ENCODE measurements at places on chromosomes 7 and 10.

DNA sequence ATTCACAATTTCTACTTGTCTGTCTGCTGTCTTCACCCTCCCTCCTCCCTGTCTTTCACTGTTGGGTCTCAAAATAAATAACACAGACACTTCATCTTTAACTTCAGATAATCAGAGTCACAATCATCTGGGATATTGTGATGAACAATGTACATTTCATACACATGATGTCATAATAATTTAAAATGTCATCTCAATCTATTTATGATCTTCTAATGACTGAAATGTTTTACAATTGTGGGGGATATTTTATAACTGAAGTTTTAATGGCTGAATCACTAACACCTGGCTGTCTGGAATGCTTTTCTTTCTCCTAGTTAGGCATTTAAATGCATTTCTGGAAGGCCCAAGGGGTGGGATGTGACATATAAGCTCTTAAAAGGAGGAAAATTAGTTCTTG is 859.8 kb downstream of the LRMDA start:
- no peak for DNase-seq

DNA sequence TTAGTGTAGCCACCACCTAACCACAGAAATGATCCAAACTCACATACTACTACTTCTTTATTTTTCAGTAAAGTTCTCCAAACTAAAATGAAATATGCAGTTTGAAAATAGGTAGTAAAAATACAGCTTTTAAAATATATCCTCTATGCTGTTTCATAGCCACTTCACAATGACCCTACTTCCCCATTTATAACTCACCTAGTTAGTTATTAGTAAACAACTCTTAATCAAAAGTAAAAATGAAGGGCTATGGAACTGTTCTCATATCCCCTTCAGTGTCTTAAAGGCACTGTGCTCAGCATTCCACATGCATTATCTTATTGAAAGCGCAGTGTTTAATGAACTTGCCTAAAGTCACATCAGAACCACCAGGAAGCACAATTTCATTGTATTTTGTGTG is 43.5 kb downstream of the KMT2C start:
- no peak for DNase-seq

GRCh38 chr10:120981601-120982391 is 130.6 kb downstream of the WDR11 start:
- no peak for DNase-seq

DNA sequence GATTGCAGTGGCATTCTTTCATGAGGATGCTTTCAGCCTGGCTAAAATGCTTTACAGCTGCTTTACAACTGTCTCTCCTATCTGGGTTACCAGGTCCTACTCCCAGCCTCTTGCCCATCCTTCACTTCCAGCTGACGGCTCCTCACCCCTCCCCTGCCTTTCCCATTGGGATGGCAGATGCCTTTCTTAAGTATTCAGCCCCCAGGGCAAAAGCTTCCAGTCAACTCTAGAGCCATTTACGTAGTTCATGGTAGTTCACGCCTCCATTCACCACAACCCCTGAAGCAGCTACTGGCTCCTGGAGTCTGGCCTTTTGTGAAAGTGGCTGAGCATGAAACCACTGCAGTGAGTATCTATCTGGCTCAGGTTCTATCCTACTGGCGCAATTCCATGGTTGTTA is 17.2 kb upstream of the BMPER start:
- no peak for DNase-seq

DNA sequence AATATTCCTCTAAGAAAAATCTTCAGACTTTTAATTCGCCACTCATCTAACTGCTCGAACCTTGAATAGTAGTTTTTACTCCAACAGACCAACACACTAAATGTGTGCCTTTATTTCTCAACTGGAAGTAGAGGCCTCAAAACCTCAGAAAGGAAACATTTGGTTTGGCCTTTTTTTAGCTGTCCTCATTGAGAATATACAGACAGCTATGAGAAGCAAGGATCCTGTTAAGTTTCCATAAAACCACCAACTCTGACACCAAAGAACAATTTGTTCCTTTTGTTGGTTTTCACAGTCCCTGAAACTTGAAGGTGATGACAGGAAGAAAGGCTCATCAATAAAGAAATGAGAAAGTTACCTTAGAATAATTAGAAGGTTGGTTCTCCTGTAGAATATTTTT is 199.2 kb upstream of the MEOX2 start:
- DNase-seq = no peak

DNA sequence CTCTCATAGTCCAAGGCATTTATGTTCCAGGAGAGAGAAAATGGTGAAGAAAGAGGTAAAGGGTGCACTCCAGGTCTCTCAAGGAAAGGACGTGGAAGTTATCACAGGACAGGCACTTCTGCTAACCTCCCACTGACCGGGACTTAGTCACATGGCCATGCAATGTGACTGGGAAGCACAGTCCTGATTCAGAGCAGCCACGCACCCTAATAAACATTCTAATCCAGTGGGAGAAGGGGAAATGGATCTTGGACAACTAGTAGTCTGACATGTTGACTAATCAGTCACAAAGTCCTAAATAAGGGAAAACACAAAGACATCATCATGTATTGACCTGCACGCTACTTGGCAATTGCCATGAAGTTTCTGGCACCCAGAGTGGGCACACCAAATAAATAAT is 417.5 kb upstream of the ZMIZ1 start:
- no peak for DNase-seq

GRCh38 chr10:11586170-11586569 is 25.3 kb downstream of the USP6NL start:
- DNase-seq = no peak

- DNase-seq = no peak
Measured at GRCh38 chr10:130686689-130687300, 550.6 kb downstream of the GLRX3 start.

DNA sequence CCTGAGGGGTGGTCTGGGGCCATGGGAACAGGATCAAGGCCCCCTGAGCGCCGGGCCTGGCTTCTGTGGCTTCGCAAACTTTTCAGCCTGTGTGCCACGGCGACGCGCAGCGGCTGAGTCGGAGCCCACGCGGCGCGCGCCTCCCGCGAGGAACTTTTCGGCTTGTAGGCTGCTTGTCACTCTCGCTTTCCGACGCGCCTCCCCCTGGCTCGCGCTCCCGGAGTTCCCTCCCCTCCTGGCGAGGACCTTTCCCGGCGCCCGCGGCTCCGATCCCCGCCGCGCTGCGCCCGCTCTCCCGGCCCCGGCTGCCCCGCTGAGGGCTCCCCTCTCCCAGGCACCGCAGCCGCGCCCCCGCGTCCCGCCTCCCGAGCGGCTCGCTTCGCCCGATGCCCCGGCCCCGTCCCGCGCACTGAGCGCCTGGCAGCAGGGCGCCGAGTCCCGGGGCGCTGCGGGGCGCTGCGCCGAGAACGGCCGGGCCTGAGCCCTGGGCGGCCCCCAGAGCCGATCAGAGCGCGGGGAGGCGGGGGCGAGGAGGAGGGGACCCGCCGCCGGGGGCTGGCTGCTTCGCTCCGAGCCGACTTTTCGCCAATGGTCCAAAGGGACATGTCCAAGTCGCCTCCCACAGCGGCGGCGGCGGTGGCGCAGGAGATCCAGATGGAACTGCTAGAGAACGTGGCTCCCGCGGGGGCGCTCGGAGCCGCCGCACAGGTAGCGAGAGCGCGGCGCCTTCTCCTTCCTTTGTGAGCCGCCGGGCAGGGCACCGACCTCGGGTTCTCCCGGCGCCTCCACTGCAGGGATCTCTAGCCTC is at the start of gene CACNB2:
TSS of gene CACNB2 (plus strand) at position 276 of the 808 bp plus-strand sequence.
- no peak for DNase-seq

GRCh38 chr7:149228831-149229471 is 10.5 kb upstream of the ZNF212 start:
- DNase-seq = no peak

- no peak for DNase-seq
Measured at GRCh38 chr10:114481055-114481454, 76.8 kb upstream of the AFAP1L2 start.

GRCh38 chr10:36450380-36450779 is 675.0 kb upstream of the ANKRD30A start:
- DNase-seq = no peak

DNA sequence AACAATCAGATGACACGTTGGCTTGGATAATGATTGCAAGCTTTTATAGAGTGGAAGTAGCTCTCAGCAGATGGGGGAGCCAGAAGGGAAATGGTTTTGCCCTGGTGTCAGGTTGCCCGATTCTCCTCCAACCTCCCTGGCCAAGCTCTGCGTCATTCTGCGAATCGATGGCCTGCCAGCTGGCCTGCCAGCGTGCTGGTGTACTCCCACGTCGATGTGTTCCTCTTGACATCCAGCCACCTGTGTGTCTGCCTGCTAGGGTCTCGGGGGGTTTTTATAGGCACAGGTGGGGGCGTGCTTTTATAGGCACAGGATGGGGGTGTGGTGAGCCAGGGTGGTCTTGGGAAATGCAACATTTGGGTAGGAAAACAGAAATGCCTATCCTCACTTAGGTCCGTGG is 4.6 kb downstream of the NET1 start:
- no peak for DNase-seq

GRCh38 chr7:77903597-77903996 is 105.0 kb downstream of the PHTF2 start:
- no peak for DNase-seq

- DNase-seq = no peak
Measured at GRCh38 chr7:130207642-130208041, at the start of gene SSMEM1. Gene SSMEM1, plus strand, starts transcription at chr7:130207860. Its CDS starts 51 bp downstream, at chr7:130207911.

DNA sequence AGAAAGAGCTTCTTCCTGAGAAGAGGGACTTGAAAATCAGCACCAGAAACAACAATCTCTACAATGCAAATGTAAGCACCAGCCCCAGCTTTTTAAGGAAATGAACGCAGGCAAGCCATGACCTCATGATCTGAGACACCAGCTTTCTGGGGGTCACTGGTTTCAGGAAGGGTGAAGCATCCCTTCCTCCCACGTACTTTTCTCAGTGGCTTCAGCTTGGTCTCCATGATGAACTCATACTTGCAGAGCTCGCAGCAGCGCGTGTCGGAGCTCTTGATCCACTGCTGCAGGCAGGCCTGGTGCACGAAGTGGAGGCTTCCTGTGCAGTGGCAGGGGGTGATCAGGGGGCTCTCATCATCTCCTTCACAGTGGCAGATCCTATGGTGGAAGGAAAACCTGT is 87.0 kb downstream of the ALOX5 start:
- DNase-seq = no peak

- peak; percentile 45 for DNase-seq
Measured at GRCh38 chr10:69629897-69630650, at the start of gene FAM241B. Gene FAM241B, plus strand, starts transcription at chr10:69630247. Its CDS starts 1,497 bp downstream, at chr10:69631744.

GRCh38 chr7:24756545-24757352 is 515 bp downstream of the GSDME start:
- DNase-seq = no peak

DNA sequence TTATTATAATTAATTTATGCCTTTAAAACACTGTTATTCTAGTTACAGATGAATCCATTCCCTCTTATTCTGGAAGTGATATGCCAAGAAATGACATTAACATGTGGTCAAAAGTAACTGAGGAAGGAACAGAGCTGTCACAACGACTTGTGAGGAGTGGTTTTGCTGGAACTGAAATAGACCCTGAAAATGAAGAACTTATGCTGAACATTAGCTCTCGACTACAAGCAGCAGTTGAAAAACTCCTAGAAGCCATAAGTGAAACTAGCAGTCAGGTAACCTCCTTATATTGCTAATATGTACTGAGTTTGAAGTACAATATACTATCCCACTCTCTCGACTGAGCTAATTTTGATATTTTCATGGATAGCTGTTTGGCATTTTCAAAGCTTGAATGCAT is 81.6 kb downstream of the CYP51A1 start:
- DNase-seq = no peak

All from stimulated activated CD8-positive, alpha-beta memory T cell treated with anti-CD3 and anti-CD28 coated beads, Interleukin-12 subunit alpha, Interleukin-12 subunit beta, amount 100 ng/mL, for 4 hours (primary cell).